ENCODE measurements at places on chromosomes 6 and 20. TPM values are rescaled to one million over a fixed set of nuclear protein-coding genes. Genes with fewer than 3 reads are reported as not detected.
A peak's percentile ranks its signal among the peaks of the same experiment; 100 is the strongest.

The BPIFA1 gene
- not detected for total RNA-seq

The WFDC10B gene
- not detected for total RNA-seq

- DNase-seq = no peak
These were observed 8.1 kb upstream of the ZBP1 start for GRCh38 chr20:57628047-57628961.

- no peak for DNase-seq
These were observed 39.1 kb downstream of the ADGRF5 start for GRCh38 chr6:46882645-46883044.

DNA sequence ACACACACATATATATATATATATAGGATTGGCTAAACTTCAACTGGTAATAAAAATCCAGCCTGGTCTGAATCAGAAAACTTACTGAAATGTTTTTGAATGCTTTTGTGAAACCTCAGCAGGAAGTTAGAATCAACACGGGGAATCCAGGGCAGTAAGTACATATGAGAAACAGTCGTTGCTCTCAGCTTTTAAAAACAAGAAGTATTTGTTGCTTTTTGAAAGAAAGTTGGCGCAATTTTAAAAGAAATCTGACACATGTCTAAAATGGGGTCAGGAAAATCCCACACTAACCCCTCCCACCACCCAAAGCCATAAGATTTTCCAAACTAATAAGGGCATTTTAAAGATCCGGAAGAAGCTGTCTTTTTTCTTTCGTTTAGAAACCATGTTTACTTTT lies 11.5 kb upstream of the CCDC170 start:
- DNase-seq = no peak

DNA sequence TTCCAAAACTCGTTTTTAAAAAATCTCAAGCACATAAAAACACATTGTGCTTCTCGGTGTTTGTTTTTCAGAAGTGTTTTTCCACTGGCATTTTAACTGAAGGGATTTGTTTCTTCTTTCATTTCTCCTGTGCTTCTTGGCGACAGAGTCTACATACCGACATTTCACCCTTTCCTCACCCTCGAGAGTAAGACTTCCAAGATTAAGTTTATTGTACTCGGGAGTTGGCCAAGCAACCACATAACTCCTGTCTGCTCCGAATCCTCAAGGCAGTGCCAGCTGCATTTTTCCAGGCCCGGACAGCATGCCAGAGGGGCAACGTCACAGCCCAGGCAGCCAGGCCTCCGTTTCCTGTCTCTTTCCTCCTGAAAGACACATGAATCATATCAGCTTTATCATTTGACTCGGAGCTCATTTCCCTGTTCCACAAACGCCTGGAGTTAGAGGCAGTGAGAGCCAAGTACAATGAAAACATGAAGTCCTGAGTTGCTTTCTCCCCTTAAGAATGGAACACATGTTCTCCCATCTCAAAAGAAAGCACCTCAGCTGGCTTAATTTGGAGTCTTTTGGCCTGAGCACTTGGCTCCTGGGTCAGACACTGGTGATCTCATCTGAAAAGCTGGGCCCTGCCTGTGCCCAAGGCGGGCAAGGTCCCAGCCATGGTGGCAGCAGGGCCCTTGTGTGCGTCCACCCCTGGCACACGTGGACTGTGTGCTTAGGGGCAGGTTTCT lies 23.2 kb upstream of the FAM50B start:
- peak; percentile 90 for DNase-seq

DNA sequence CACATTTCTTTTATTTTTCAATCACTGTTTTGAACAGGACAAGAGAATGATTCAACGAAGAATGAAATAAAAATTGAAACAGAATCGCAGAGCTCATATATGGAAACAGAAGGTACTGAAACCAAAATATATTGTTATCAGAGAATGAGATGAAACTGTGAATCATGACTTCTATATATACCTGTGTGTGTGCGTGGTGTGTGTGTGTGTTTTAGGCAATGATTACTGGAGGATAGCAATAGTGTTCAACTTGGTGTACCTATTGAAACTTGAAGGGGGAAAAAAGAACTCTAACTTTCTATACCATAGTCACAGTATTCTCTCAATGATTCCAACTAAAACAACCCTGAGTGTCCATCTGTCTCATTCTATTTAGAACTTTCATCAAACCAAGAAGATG lies 586.6 kb downstream of the KIF16B start:
- DNase-seq = no peak

- DNase-seq = no peak
These were observed 6.2 kb downstream of the CPXM1 start for GRCh38 chr20:2794202-2794748.
